ENCODE measurements at places on chromosomes 3 and 15. TPM values are rescaled to one million over a fixed set of nuclear protein-coding genes. Genes with fewer than 3 reads are reported as not detected.

DNA sequence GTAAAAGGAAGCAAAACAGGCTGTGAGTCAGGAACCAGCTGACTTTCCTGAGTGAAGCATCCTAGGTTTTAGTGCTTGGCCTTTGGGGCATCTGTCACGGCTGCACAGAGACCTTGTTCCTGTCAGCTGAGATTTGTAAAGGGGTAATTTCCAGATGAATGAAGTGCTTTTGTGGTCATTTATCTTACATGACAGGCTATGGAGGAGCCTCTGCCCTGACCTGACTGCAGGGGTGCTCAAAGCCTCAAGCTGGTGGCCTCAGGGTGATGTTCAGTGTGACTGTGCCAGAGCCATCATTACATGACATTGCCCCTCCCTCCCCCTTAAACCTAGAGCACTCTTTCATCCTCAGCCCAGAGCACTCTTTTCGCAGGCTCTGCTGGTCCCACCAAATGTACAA, 132.5 kb downstream of the ARNT2 start:
- no peak for DNase-seq

GRCh38 chr3:104556372-104557078, 810.2 kb upstream of the ALCAM start:
- DNase-seq: no peak

The ROBO2 gene
- not detected for total RNA-seq

DNA sequence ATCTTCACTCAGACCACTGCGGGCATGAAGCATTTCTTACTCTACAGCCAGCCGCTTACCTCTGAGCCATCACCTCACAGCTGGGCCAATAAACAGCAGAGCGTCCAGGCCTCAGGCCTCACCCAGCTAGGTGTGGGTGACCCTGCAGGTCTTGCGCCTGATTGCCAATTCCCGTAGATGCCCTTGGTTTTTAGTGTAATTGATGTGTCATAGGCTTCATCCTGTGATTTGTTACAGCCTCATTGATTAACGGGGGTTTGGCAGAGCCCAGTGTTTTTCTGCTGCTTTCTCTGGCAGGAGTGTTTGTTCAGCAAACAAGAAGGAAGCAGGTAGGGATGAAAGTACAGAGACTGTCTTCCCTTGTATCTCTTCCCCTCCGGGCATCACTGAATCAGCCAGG, 49.6 kb upstream of the BNIP2 start:
- DNase-seq: no peak

The CHRNA7 gene
- total RNA-seq: 0.09 TPM

- no peak for DNase-seq
These were observed 54.0 kb downstream of the TIPARP start for GRCh38 chr3:156728267-156728985.

The TIGIT gene
- not detected for total RNA-seq

DNA sequence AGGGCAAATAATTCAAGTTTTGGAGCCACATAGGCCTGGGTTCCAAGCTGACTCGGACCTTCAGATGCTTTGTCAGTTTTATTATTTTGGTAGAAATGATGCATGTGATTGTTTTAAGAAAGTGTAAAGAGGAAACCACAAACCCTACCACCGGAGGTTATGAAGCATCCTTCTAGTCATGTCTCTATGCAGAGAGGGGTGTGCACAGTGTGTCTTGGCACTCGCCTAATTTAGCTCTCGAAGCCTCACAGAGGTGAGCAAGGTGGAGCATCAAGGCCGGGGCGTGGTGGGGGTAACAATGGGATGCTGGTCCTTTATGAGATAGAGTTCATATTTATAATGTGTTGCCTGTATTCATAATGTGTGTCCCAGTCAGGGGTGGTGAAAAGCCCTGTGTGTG, 63.7 kb upstream of the SMAD6 start:
- DNase-seq: no peak

The DPP8 gene
- 53.2 TPM for total RNA-seq

The PATL2 gene
- total RNA-seq: 0.19 TPM

- DNase-seq: no peak
These were observed 90.1 kb upstream of the BHLHE40 start for GRCh38 chr3:4888913-4889846.

- DNase-seq: no peak
These were observed 79.0 kb downstream of the NR2F2 start for GRCh38 chr15:96409215-96410138.

- no peak for DNase-seq
These were observed 32.1 kb upstream of the EBLN2 start for GRCh38 chr3:73029321-73029796.

The SH3GL3 gene
- total RNA-seq: 0.60 TPM

Measured in SJSA1 (cell line).